Stimulated activated CD8-positive, alpha-beta memory T cell treated with anti-CD3 and anti-CD28 coated beads, Interleukin-7, amount 100 ng/mL, for 24 hours (primary cell): ENCODE measurements at places on chromosomes 7 and 10.

GRCh38 chr7:130461272-130461671, 20.5 kb upstream of the CEP41 start:
- DNase-seq = no peak

- DNase-seq = no peak
These were observed 161.4 kb downstream of the TFEC start for GRCh38 chr7:115869190-115869589.

DNA sequence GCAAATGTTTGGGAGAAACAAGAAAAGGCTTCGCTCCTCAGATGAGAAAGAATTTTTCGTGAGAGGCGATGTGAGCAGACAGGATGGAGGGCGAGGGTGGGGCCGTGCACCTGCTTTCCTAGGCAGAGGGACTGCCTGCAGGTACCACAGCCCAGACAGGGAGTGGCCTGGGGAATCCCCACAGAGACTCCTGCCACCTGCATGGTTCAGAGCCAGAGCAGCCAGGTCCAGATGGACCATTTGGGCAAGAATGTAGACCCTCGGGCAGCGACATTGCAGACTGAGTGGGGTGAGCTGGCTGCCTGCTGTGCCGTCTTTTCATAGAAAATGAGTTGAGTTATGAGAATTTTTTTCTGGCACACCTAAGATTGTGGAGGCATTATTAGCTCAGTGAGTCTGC, 216.8 kb downstream of the SNX10 start:
- DNase-seq = no peak

DNA sequence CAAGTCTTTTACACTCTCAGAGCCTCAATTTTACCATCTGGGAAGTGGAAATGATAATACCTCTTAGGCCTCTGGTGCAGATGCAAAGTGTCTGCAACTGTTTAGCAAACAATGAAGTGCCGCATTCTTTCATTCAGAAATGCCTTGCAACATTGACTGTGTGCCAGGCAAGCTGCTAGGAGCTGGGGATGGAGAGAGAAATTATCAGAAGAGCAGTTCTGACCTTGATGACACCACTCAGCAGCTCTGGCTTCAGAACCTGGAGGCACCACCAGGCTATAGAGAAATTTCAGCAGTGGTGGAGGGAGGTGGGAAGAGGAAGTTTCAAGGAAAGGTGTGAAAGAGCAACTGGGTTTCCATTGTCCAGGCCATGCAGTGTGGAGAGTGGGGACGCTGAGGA, 78.1 kb upstream of the HABP2 start:
- no peak for DNase-seq

DNA sequence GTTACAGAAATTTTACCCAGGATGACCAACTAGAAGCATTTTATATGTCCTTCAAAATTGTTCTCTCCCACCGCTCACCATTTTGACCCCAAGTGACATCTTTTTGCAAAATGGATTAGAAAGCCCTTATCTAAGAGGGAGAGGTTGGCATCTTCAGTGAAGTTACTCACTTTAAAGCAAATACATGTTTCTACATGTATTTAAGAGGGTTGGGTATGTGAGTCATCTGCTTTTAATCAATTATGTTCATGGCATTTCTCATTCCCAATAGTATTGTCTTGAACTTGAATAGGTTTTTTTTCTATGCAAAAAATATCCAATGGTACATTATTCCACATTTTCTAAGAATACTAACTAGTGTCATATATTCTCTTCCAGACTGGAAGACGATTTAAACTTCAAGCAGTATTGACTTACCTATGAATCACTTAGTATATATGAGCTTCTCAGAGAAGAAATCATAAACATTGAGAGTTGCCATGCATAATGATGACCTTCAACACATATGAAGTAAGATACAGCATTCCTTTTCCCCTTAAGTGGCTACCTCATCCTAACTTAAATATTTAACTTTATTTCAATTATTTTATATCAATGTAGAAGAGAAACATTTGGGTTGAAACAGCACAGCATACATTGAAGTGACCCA, 132.8 kb downstream of the POLR1F start:
- no peak for DNase-seq

- DNase-seq = no peak
These were observed 66.0 kb downstream of the ZNF487 start for GRCh38 chr10:43502931-43503330.

DNA sequence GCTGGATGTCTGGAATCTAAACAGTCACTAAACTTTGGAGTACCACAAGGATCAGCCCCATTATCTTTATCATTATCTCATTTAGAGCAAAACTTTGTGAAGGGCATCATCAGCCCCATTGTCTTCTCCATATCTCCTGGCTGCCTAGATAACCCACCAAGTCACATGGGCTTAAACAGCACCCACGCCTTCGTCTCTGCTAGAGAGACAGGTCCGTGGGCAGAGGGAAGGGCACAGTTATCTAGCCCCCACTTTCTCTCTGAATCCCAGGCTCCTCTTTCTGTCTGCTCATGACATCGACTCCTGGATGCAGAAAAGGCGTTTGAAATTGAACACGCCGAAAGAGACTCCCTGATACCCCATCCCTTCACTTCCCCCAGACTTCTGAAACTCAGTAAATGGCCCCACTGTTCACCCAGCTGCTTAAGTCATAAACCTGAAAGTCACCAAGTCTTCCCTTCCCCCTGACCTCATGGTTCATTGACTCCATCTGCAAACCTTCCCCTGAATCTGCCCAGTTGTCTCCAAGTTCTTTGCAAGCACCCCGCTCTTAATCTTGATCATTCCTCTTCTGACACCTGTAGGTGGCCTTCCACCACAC, 20.9 kb upstream of the PARD3 start:
- no peak for DNase-seq

DNA sequence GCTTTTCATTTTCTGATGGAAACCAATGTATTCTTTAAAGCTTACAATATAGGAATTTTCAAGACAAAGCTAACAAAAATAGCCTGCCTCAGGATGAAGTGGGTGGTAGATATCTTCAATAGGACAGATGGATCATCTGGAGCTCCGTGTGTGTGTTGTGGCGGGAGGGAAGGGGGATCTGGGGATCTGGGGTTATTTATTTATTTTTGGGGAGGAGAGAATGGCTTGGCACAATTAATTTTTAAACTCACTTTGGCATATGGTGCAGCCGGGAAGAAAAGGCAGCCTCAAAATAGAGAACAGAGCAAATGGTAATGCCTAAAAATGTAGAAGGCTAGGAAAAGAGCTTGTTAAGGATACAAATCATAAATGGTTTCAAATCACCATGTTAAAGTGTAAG, 11.6 kb upstream of the ABLIM1 start:
- no peak for DNase-seq

DNA sequence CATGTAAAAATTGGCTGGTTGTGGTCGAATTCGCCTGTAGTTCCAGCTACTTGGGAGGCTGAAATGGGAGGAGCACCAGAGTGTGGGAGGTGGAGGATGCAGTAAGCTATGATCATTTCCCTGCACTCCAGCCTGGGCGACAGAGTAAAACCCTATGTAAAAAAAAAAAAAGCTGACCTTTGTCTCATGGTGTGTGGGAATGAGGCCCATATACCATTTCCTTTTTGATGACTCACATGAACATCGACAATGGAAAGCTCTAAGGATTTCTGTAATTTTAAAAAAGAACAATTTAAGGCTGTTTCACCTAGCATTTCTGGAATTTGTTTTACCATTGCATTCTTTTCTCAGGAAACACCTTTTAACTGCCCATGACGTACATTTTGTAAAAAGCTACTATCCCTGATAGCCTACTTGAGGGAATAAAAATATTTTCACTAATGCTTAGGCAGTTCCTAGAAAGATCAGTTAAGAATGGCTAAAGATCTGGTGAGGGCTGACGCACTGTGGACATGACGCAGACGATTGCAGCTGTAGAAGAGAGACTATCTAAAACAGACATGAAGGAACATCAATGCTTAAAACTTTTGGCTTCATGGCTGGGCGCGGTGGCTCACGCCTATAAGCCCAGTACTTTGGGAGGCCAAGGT, 400.6 kb upstream of the IGFBP3 start:
- no peak for DNase-seq

DNA sequence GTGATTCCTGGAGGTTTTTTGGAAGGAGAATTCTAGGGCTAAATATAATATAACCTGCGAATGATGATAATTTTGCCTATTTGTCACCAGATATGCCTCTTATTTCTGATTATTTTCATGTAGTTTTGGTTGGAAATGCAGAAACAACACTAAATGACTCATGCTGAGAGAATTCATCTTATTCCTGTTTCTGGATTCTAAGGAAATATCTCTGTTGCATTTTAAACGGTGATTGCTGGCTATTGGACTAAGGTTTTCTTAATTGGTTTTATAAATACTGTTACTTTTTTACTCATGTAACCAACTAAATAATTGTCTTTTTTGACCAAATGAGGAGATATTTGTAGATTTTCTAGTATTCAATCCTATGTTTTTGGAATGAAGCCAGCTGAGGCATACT, 204.9 kb upstream of the NPSR1 start:
- no peak for DNase-seq

DNA sequence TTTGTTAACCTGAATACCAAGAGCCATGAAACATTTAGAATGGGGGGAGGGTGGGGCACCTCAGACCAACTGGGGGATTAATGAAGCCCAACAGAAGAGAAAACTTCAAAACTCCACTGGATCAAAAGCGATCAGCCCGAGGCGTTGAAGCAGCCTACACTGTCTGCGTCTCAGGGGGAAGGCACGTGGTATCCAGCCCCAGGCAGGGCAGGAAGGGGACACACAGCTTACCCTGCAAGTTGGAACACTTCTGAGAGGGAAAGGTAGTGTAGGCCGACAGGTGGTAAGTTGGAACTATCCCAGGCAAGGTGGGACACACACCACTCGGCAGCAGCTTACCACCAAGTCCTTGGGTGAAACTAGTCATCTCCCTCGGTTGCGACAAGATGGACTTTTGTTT, 102.9 kb downstream of the TAX1BP1 start:
- DNase-seq = no peak

DNA sequence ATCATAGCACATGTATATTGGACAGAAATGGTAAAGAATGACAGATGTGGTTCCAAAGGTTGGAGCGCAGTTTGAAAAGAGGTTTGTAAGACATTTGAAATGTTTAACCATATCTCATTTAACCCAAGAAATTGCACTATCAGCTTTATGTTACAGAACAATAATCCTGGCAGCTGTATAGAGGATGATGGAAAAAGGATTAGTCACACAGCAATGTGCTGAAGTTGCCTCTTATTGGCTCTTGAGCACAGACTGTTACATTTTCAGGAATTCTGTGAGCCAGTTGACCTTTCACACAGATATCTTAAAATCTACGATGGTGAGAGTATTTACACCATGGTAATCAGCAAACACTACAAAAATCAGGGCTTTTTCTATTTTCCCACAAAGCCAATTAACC, 3.9 kb downstream of the COG5 start:
- no peak for DNase-seq

- DNase-seq = no peak
These were observed 8.4 kb downstream of the GRB10 start for GRCh38 chr7:50774319-50774718.

DNA sequence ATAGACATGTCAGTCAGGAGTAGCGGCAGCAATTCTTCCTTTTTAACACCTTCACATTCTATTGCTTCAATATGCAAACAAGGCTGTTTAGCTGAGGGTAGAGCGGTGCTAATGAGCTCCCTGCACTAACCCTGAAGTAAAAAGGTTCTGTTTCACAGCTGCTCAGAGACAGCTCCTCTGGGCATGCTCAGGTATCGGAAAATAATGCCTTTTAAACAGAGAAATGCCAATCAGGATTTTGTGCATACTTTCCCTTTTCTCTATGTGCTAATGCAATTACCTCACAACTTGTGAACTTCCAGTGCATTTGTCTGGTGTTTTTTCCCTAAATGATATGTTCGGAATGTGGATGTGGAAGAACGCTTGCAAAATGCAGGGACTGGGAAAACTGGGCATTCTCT, 307.7 kb upstream of the FZD8 start:
- no peak for DNase-seq

GRCh38 chr7:35524112-35524804, 170.7 kb downstream of the HERPUD2 start:
- DNase-seq = no peak

- DNase-seq = no peak
These were observed 262.8 kb downstream of the BBS9 start for GRCh38 chr7:33392148-33392547.

DNA sequence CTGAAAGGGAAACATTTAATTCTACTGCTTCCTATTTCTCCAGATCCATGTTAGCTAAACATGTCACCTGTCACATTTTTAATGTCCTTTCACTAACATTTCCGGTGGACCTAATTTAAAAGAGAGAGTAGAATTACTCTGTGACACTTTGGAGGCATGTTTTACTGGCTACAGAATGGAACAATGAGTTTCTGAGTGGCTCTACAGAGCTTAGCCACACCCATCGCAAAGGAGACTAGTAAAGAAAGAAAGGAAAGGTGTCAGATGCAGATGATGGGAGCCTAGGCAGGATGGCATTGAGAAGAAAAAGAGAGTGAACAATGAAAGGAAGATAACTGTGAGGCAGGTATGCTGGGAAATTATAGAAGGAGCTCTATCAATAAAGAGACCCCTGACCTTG, 35.9 kb downstream of the NDUFB2 start:
- DNase-seq = no peak

DNA sequence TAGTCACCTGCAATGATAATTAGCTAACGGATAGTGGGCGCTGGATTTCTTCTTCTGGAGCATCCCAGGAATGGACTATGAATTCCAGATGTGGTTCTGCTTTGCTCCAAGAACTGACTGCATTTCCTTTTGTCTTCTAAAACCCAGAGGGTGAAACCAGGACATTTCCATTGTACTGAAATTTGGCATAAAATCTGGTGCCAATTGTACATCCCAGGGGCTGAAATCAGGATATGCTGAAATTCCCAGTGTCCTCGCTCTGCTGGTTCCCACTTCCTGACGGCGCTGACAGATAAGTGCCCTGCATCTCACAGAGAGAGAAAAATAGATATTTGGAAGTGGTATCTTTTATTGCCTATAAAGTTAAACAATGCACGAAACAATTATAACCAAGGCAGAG, 31.9 kb downstream of the RBM20 start:
- no peak for DNase-seq

GRCh38 chr10:101080933-101081931, 19.4 kb downstream of the KAZALD1 start:
- no peak for DNase-seq

GRCh38 chr7:158587162-158588084, at the start of gene PTPRN2:
TSS of gene PTPRN2 (minus strand) at chr7:158587823.
- peak; percentile 19 for DNase-seq

GRCh38 chr7:93165447-93165846, 17.3 kb upstream of the SAMD9L start:
- no peak for DNase-seq

- DNase-seq = no peak
These were observed 212.7 kb downstream of the HERPUD2 start for GRCh38 chr7:35482231-35482630.

- no peak for DNase-seq
These were observed 8.4 kb downstream of the LAMB1 start for GRCh38 chr7:107994421-107995030.

GRCh38 chr10:55311848-55312635, 511.0 kb upstream of the PCDH15 start:
- DNase-seq = no peak
